ENCODE measurements at places on chromosomes 1 and 21.

DNA sequence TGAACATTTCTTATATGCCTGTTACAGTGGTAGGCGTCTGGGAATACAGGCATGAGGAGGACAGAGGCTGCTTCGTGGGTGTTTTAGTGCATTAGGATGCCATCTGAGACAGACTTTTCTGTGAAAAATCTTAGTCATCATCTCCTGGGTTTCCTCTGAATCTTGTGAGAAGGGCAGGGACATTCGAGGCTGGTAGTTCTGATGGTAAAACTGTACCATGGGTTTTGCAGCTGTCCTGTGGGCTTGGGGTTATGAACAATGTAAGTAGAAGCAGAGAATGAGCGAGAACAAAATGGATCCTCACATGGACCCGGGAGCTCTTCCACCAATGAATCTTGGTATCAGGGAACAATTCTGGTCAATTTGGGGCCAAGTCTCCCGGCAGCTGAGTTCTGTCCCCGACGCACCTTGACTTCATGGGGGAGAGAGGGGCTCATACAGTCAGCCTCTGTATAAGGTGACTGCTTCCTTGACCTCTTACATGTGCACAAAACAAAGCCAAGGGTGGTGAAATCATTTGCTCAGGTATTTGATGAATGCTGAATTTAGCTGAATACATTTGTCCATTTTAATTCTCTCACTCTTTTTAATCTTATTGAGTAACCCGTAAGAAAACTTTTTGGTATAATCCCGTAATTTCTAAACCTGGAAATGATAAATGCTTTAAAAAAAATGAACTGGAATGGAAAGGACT is 63.6 kb upstream of the ERRFI1 start:
- no peak for DNase-seq

DNA sequence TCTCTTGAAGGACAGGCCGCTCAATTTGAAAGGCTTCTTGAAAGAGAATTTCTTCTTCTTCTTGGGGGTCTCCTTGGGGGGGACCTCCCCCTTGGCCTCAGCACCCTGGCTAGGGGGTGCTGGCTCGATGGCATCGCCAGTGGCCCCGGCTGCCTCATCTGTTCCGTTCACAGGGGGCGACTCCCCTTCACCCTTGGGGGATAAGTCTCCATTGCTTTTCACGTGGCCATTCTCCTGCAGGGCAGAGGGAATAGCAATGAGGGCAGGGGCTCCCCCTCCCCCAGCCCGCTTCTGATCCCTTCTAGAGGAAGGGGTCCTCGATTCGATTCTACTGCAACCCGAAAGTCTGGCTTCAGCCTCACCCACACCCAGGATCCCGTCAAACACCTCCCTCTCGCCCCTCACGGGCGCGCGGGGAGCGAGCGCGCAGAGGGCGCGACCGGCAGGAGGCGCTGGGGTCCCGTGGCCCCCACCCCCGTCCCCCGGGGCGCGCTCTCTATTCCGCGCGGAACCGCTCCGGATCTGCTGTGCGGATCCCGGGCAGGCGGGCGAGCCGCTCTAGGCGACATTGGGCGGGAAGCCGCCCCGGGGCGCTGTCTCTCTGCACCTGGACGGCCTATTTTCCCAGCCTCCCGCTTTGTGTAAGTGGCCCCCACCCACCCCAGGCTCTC is 1.0 kb downstream of the MARCKSL1 start:
- DNase-seq: no peak

- no peak for DNase-seq
These were observed 195.7 kb downstream of the ROR1 start for GRCh38 chr1:63969441-63969901.

- DNase-seq: no peak
These were observed 1.1 kb downstream of the HOOK1 start for GRCh38 chr1:59815892-59816291.

DNA sequence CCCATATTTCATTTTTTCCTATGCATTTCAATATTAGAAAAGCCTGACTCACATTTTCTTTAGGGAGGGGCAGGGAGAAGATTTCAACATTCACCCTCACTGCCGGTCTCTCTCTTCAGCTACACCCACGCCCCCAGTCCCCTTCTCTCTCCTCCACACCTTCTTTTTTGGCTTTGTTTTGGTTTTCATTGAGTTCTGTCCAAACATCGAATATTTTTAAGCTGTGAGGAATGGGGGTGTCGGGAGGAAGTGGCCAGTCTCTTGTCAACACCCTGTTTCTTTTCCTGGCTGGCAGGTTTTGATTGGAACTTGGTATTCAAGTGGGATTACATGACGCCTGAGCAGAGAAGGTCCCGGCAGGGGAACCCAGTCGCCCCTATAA is 177.3 kb downstream of the PGBD5 start:
- DNase-seq: no peak

GRCh38 chr1:2948751-2949680 is 72.3 kb upstream of the ACTRT2 start:
- no peak for DNase-seq

DNA sequence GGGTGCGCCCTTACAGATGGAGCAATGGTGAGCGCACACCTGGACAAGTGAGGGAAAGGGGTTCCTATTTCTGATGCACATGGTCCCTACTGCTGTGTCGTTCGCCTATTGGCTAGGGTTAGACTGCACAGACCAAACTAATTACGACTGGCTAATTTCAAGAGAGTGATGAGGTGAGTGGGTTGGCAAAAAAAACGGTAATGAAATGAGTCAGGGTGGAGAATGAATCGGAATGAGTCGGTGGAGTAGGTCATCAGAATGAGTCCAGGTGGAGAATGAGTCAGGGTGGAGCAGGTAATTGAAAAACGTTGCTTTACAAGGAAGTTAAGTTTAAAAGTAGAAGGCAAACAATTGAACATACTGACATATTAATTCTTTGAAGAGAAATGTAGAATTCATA is 79.8 kb downstream of the WDR4 start:
- DNase-seq: no peak

DNA sequence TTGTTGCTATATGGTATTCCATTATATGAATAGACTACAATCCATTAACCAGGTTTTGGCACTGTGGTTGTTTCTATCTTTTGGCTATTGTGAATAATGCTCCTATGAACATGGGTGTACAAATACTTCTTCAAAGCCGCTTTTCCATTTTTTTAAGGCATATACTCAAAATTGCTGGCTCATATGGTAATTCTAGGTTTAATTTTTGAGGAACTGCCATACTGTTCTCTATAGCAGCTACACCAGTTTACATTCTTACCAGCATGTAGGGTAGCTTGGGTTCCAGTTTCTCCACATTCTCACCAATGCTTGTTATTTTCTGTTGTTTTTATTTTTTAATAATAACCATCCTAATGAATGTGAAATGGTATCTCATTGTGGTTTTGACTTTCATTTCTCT is 19.9 kb upstream of the AGO1 start:
- no peak for DNase-seq

- DNase-seq: no peak
These were observed 100.1 kb downstream of the MAB21L3 start for GRCh38 chr1:116211294-116211693.

- DNase-seq: no peak
These were observed 85.9 kb upstream of the SIM2 start for GRCh38 chr21:36613059-36613458.

- DNase-seq: no peak
These were observed 62.5 kb upstream of the DNAH14 start for GRCh38 chr1:224866940-224867339.

GRCh38 chr1:16189003-16189402 is 23.4 kb downstream of the ARHGEF19 start:
- no peak for DNase-seq

DNA sequence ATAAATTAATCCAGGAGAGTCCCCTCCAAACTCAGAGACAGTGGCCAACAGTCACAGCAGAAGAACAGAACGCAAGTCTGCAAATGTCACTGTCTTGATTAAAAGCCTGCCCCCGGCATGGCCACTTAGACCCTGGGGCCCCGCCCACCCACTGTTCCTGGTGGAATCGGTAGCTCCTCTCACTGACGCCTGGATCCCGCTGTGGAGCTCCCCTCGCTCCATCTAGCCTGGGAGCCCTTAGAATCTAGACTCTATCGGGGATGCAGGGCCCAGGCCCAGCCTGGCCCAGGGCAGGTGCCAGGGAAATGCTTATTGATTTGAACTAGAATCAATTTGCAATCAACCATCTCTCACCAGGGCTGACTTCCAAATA is 21.4 kb upstream of the PLEKHG5 start:
- DNase-seq: no peak

GRCh38 chr1:197807739-197808453 is 32.6 kb upstream of the DENND1B start:
- no peak for DNase-seq

GRCh38 chr1:201783058-201783457 is 45.9 kb upstream of the IPO9 start:
- no peak for DNase-seq

DNA sequence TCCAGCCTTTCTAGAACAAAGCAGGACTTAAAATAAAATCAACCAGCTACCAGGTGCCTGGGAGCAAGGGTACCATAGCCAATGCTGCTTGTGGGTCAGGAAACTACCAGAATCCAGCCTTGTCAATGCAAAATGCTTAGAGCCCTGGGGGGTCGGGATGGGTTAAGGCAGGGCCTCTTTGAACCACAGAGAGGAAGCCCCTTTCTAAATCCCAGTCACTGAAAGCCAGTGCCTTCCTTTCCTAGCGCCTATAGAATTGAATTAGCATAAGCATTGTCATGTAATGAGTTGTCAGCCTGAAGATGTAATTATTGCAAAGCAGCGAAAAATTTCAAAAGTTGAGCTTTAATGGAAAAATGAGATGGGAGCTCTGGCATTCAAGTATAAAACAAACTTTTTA is 176.6 kb upstream of the DAB1 start:
- no peak for DNase-seq

DNA sequence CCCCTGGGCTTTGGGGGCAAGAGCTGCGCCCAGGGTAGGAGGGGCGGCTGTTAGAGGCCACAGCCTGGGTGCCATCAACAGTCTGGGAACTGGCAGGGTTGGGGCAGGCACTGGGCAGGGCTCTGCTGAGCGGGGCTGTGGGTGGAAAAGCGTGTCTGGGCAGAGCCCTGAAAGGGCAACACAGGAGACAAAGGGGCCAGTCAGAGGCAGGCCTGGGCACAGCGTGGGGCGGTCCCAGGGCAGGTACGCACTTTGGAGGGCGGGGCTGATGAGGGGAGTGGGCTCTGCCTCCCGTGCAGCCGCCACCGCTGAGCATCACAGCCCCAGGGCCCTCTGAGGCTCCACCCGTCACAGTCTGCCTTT is 13.9 kb downstream of the CELSR2 start:
- no peak for DNase-seq

- DNase-seq: no peak
These were observed 43.1 kb upstream of the PIGC start for GRCh38 chr1:172486805-172487454.

- no peak for DNase-seq
These were observed 566.9 kb upstream of the ZRANB2 start for GRCh38 chr1:71647513-71648300.

GRCh38 chr1:226100436-226101391 is 38.2 kb downstream of the H3-3A start:
- no peak for DNase-seq

DNA sequence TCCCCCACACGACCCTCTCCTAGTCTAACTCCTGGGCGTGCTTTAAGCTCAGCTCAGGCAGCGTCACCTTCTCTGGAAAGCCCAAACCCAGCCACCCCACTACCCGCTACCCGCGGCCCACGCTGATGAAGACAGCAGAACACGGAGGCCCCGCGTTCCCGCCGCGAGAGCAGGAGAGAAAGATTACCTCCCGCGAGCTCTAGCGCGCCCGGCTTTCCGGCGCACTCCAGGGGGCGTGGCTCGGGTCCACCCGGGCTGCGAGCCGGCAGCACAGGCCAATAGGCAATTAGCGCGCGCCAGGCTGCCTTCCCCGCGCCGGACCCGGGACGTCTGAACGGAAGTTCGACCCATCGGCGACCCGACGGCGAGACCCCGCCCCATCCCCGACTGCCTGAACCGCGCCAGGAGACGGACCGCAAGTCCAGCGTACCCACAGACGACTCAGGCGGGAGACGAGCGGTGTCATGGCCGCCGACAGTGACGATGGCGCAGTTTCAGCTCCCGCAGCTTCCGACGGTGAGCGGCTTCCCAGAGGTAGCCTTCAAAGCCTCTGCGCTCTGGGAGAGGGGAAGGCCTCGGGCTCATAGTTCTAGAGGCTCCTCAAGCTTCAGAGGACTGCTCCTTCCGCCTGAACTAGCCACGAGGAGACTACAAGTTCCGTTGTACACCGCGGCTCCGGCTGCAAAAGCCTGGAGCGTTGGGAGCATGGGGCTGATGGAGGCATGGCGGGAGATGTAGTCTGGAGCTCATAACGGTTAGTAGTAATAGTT is at the start of the genes MUTYH and TOE1:
MUTYH (minus strand) TSS at position 652 of the 770 bp plus-strand sequence. CDS start 5,935 bp downstream, outside the sequence.
TOE1 (plus strand) TSS at position 382 of the 770 bp plus-strand sequence; CDS start at position 465, 83 bp downstream.
- peak; percentile 82 for DNase-seq

- DNase-seq: no peak
These were observed 55.2 kb downstream of the YARS1 start for GRCh38 chr1:32761936-32762335.

GRCh38 chr1:44717156-44717555 is 13.8 kb downstream of the RNU5D-1 start:
- DNase-seq: no peak

DNA sequence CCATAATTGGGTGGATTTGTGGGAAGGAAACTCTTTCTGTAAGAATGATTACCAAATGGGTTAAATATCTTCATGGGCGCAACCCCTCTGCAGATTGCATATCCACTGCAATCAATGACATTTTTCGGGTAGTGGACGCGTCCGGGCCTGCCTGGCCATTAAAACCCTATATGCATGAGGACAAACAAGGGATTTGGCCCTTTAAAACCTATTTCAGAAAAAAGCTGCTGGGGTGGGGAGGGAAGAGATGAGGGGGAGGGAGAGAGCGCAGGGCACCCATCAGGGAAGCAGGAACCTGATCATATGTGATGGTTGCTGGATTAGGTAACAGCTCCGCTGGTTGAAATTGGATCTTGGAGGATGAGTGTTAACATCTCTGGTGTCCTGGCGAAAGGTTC is 228.8 kb downstream of the PBX1 start:
- DNase-seq: no peak

DNA sequence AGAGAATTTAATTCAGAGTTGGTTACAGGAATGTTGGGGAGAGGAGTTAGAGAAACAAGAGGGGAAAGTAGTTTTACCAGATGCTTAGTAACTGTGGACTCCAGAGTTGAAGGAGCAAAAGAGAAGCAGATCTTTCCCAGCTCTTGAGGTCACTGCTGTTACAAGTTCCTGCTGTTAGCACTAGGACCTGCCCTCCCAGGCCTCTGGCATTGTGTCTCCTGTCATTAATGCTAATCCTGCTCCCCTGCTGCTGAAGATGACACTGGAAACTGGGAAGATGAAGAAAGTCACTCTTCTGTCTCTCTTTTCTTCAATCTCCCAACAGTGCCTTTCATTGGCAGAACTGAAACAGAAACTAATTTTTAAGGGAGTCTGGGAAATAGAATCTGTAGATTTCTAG is 845.6 kb downstream of the ADGRL2 start:
- DNase-seq: no peak

DNA sequence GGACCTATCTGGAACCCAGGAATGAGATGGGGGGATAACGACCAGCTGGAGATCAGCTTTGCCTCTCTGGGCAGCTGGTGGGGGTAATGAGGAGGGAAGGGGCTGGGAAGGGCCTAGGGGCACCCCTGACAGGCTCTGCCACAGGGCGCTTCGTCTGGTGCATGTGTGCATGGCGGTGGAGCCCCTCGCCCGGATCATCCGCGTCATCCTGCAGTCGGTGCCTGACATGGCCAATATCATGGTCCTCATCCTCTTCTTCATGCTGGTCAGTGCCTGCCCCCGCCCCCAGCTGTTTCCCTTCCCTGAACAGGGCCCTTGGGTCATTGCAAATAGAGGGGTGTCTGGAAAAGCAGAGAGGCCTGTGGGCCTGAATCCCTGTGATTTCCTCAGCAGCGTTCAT is 7.4 kb downstream of the CATSPER4 start:
- DNase-seq: no peak

GRCh38 chr1:197850042-197850441 is 52.4 kb upstream of the C1orf53 start:
- DNase-seq: no peak
